ENCODE measurements at places on chromosomes 3 and 15.

DNA sequence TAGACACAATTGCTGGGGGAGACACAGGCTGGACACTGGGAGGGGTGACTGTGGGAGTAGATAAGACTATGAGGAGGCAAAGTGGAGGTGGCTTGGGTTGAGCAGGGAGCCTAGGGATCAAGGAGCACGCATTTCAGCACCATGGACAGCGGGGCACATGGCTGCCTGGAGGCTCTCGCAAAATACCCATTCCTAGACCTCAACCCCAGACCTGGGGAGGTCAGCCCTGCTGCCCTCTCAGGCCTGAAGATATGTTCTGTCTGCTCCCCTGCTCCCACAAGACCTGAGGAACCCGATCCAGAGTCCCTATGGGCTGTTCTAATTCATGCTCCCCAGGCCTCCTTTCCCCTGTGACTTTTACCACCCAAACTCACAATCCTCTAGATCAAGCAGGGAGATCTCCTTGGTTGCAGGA lies 16.0 kb upstream of the CPEB1 start:
- peak; percentile 9 for DNase-seq

DNA sequence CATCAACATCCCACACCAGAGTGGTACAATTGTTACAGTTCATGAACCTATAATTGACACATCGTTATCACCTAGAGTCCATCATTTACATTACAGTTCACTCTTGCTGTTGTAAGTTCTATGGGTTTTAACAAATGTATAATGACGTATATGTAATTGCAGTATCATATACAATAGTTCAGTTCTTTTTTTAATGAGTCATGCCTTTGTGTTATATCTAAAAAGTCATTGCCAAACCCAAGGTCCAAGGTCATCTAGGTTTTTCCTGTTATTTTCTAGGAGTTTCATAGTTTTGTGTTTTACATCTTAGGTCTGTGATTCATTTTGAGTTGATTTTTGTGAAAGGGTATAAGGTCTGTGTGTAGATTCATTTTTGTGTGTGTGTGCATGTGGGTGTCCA lies 160.9 kb upstream of the GALNT15 start:
- DNase-seq: no peak

GRCh38 chr15:55917881-55918296 lies 75.5 kb downstream of the NEDD4 start:
- DNase-seq: peak; percentile 66

DNA sequence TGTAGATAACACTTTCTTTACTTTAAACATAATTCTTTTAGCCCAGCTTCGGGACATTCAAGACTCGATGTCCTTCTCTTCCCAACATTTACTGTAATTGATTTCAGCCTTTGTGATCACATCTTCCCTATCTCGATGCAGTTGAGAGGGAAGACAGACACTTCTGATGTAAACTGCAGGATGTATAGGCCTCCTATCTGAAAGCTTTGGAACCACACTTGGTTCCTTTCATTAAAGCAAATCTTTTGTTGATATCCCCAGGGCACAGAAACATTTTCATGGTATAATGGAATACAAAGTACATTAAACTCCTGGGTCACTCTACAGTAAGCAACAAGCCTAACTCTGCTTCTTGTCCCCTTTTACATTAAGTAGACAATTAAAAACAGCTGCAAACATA lies 6.4 kb downstream of the GRM7 start:
- no peak for DNase-seq

DNA sequence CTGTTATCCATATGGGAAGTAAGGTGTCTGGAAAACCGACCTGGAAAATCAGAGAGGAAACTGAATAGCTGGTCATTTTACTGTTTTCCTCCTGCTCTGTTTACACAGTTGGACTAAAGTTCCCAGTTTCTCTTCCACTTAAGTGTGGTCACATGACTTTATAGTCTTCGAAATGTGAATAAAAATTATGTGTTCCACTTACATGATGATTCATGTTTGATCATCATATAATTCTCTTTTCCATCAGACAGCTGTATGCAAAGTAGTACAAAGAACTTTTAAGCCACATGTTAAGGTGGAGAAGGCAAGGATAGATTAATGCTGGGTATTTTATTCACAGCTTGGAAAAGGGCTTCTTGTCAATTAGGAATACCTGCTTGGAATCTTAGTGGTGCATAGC lies 525.5 kb upstream of the BCHE start:
- no peak for DNase-seq

- DNase-seq: no peak
Measured at GRCh38 chr3:126649556-126650092, 5.3 kb downstream of the TXNRD3 start.

GRCh38 chr3:51099794-51100535 lies 285.1 kb upstream of the MANF start:
- peak; percentile 40 for DNase-seq
